SW 1271 (cell line): ENCODE measurements at places on chromosomes 2 and 18.

GRCh38 chr2:218009231-218009630, 6.4 kb upstream of the TNS1 start:
- no peak for DNase-seq

DNA sequence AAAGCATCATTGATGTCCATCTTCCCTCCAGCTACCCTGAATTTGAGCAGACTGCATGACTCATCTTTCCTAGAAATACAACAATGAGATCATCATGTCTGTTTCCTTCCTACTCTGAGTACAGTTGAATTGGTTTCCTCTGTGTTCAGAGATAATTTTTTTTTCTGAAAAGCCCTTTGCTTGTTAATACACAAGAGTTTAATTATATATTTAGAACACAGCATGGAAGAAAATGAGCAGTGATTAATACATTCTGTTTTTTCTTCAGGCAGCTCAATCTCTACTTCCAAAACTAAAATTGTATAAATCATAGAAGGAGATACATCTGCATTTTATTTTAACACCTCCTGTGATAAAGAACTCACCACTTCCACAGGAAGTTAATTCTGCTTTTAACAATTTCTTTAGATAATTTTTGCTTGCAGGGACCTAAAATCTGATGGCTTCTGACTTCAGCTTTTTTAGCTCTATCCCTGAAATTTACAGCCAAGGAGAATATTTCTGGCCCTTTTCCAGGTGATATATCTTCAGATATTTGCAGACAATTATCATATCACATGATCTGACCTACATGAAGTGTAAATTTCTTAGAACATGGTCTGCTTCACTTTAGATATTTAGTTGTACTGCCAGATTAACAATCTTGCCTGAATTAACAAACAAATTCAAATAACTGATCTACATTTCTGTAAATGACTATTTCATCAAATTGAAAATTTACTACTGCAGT, 249.0 kb downstream of the TRIB2 start:
- peak; percentile 64 for DNase-seq

- DNase-seq, result no peak
Measured at GRCh38 chr2:152894051-152894450, 175.6 kb downstream of the ARL6IP6 start.

GRCh38 chr18:45340884-45341283, 274.4 kb upstream of the SLC14A2 start:
- DNase-seq, result no peak

DNA sequence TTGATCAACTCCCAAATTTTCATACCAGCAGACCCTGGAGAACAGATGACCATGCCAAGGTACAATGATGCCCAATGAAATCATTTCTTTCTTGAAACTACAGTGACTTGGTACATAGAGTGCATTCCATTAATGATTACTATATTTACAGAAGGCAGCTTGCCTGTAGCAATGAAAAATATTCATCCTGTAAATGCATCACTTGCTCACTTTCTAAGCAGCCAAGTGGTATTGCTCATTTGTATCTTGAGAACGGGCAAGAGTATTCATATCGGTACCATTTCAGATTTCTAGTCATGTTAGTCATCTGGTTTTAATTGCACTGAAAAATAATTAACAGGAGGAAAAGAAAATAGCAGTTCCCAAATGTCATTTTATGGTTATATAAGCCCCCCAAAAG, 59.6 kb downstream of the VIL1 start:
- no peak for DNase-seq

DNA sequence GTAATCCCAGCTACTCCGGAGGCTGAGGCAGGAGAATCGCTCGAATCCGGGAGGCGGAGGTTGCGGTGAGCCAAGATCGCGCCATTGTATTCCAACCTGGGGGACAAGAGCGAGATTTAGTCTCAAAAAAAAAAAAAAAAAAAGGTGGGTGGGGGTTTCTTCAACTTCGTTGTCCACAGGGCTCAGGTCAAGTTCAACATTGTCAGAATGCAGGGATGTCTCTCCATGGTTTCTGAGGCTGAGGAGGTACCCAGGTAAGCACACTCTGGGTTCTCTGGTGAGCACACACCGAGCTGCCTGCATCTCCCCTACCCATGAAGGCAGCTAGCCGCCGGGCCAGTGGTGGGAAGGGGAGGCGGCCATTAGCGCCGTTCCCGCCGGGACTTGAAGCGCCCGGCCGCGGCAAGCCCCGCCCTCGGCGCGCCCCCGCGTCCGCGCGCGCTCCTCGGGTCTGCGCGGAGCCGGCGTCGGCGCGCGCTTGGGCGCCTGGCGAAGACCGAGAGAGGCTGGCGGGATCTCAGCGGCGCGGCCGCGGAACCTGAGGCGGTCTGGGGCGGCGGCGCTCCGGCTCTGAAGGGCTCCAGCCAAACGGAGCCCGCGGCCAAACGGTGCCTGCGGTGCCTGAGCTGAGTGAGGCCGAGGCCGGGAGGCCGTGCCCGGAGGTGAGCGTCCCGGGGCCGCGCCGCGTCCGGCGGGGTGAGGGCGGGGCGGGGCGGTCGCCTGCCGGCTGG, at the start of gene UBXN2A:
Gene UBXN2A (plus strand): TSS at position 477 of the 731 bp plus-strand sequence. CDS start 17,852 bp downstream, outside the sequence.
- DNase-seq, result peak; percentile 81

DNA sequence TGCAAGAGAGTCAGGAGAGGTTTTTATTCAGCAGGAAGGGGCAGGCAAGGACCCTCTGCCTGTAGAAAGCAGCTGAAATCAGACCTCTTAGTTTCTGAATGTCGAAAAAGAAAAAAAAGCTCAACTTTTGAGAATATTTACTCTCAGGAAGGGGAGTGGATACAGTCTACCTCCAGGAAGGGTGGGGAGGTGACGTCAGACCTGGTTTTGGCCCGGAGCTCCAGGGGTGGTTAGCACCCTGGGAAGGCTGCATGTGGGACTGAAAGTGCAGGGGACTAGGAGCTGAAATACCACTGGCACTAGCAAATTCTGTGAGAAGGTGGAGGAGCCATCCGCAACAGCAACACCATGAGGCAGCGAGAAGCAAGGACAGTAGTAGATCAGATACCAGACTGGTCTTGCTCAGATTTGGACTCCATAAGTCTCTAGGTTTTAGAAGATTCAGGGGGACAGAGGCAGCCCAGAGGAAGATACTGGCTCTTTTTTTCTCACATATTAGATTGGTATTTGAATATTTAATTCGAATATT, 19.8 kb downstream of the MC2R start:
- no peak for DNase-seq

- no peak for DNase-seq
Measured at GRCh38 chr2:9473985-9474360, 378 bp upstream of the IAH1 start.

GRCh38 chr2:9637330-9637729, 6.5 kb upstream of the YWHAQ start:
- peak; percentile 65 for DNase-seq

- no peak for DNase-seq
Measured at GRCh38 chr2:38911191-38911590, 21.5 kb downstream of the ARHGEF33 start.

DNA sequence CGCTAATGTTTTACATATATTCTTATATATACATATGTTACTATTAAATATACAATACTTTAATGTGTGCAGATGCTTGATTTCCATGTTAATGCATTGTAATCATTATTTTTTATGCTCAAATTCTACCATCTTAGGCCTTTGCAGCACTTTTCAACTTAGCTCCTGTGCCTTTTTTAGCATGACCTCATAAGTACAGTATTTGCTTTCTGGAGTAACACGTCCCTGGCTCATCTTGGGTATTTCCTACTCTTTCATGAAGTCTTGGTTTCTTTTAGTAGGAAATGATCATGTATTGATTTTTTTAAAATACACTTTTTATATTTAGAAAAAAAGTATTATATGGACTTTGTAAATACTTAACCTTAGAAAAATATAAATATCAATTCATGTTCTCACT, 36.5 kb downstream of the CAB39 start:
- DNase-seq, result no peak

DNA sequence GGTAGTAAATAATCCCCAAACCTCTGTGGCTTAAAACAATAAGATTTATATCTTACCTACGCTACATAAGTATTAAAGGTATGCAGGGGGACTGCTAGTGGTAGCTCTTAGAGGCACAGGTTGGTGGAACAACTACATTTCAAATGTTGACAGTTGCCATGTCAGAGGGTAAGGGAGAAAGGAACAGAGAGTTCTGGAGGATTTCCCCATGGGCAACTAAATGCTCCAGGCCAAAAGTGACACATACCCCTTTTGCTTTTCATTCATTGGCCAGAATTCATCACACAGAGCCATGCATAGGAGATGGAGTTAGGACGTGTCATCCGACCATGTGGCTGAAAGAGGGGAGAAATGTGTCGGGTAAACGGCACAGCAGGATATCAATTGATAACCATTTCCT, 133.2 kb downstream of the NAPG start:
- no peak for DNase-seq

DNA sequence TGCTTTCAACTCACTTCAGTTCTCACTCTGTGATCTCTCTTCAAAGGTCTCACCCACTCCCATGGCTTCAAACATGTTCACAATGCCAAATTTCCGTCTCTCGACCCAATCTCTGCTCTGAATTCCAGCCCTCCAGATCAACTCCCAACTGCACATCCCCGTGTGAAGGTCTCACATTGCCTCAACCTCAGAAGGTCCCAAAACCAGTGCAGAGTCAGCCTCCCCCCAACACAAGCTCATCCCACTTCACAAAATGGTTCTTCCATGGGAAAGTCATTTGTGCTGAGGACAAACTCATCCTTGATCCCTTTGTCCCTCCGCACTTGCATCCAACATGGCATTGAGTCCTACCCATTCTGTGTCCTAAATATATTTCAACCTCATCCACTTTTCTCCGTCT, 31.0 kb upstream of the GNAL start:
- no peak for DNase-seq

DNA sequence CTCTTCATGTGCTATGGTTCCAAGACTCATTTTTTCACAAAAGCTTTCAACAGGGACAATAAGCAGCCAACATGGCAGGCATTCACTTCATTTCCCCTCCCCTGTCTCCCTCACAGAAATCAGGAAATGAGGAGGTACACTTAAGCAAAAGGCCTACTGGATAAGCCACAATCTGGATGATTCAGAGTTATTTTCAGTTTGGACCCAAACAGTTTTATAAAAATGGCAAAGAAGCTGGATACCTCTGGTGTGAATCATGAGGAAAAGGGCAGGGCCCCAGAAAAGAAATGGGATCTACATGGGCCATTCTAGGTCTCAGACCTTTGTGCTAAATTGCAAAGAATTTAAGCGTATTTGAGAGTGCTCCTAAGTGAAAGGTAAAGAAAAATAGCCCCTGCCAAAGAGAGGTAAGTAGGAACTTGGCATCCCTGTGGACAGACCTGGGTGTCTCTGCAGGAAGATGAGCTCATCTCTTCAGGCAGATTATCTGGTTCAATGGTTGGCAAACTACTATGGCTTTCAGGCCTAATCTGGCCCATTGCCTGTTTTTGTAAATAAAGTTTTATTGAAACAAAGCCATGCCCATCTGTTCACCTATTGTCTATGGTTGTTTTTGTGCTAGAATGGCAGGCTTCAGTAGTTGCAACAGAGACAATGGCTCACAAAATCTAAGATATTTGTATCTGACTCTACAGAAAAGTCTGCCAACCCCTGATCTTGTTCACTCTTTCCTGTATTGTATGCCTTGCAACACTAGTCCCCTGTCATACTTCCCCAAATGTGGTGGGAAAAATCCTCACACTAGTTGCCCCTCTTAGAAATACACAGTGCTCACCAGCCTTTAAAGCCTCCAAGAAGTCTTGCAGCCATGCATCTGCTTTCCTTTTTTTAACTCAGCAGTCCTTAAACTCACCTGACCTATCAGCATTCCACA, 315.0 kb downstream of the ALK start:
- no peak for DNase-seq

DNA sequence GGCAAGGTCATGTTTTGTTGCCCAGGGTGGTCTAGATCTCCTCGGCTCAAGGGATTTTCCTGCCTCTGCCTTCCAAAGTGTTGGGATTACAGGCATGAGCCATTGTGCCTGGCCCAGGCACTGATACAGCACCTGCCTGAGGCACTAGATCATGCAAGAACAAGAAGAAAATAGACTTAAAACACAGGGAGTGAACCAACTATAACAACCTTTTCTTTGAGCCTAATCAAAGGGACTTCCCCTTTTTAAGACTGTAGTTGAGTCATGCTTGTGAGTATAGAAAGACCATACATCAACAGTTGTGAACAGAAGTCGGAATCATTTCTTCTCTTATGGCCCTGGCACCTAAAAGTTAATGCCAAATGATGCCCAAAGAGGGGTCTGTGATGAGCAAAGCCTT, 47.9 kb upstream of the MAPRE2 start:
- DNase-seq, result no peak

DNA sequence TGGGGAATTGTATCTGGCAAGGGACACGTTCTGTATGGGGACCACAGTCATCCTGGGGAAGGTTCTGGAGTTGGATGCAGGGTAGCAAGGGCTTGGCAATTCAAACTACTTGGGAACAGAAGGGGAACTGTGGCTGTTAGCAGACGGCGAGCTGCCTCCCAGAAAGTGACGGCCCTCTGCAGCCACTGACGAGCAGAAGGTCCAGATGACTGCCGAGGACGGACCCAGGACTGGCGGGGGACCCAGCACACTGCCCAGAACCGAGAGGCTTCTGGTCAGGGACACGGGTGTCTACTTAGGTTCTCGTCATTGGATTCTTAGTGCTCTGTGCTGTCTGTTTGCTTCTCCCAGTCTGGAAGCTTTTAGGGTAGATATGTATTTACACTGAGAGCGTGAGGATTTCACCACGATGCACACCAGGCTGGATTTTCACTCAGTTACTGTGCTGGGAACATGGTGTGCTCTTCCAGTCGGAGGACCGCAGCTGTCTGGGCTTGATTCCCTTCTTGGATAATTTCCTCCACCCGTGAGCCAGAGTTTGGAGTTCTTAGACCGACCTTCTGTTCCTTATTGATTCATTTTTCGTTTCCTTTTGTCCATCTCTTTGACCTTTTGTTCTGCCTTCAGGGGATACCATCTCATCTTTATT, 13.4 kb downstream of the GPR35 start:
- no peak for DNase-seq

GRCh38 chr2:18412980-18413675, 147.3 kb downstream of the RDH14 start:
- DNase-seq, result no peak

GRCh38 chr18:3238742-3239141, 8.9 kb upstream of the MYL12A start:
- DNase-seq, result no peak

DNA sequence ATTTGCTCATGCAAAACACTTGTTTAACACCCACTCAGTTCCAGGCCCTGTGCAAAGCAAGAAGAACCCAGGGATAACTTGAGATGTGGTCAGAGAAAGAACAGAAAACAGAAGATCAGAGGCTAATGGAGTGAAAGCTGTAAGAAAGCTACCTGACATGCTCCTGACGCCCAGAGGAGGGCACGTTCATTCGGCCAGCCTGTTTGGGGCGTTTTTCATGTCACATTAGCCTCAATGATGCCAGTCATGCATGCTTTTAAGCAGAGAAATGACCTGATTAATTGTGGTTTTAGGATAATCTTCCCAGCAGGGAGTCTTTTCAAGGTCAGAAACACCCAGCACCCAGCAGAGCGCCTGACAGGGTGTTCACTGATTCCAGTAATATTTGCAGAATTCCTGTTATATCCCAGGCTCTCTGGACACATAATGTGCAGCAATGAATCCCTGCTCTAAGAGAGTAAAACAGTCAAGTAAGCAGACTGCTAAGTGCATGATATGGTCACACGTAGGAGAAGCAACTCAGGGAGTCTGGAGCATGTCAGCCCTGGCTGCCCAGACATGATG, 320.0 kb downstream of the LRATD1 start:
- no peak for DNase-seq

GRCh38 chr2:224876522-224876921, 160.4 kb upstream of the CCDC195 start:
- no peak for DNase-seq
